ENCODE measurements at places on chromosomes 1 and 21.

GRCh38 chr21:39867198-39867650 lies at the start of gene PCP4:
Gene PCP4 (plus strand): TSS chr21:39867438. CDS start chr21:39867502, 64 bp downstream.
- no peak for DNase-seq

- DNase-seq, result no peak
These were observed 49.8 kb downstream of the SLC16A1 start for GRCh38 chr1:112906150-112906698.

DNA sequence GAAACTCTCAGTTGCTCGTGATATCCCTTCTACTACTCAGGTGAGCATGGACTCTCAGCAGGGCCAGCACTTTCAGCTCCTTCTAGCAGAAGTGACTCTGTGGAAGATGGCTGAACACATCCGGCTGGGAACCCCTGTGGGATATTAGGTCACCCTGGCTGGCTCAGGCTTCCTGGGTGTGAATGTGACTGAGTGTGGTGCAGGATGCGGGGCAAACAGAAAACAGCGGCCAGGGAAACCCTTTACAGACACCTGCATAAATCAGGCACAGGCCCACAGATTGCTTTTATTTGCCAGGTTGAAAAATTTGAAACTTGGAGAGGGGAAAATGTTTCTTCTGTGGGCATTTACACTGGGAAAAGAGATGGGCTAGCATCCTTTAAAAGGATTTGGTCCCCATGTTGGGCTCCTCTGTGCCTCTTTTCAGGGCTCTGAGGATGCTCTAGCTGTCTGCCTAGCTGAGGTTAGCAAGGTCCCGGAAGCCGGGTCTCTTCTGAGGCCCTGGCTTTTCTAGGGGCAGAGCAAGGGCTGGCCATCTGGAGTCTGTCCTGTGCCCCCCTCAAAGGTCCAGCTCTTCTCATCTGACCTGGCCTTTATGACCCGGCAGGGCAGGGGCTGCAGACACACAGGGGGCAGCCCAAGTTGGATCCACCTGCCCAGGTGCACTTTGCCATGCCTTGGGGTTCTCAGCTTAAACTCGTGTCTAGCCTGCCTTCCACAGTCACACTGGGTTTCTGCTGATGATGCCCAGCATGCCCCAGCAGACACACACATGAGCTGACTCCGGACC lies 243.0 kb downstream of the SIPA1L2 start:
- DNase-seq, result no peak

DNA sequence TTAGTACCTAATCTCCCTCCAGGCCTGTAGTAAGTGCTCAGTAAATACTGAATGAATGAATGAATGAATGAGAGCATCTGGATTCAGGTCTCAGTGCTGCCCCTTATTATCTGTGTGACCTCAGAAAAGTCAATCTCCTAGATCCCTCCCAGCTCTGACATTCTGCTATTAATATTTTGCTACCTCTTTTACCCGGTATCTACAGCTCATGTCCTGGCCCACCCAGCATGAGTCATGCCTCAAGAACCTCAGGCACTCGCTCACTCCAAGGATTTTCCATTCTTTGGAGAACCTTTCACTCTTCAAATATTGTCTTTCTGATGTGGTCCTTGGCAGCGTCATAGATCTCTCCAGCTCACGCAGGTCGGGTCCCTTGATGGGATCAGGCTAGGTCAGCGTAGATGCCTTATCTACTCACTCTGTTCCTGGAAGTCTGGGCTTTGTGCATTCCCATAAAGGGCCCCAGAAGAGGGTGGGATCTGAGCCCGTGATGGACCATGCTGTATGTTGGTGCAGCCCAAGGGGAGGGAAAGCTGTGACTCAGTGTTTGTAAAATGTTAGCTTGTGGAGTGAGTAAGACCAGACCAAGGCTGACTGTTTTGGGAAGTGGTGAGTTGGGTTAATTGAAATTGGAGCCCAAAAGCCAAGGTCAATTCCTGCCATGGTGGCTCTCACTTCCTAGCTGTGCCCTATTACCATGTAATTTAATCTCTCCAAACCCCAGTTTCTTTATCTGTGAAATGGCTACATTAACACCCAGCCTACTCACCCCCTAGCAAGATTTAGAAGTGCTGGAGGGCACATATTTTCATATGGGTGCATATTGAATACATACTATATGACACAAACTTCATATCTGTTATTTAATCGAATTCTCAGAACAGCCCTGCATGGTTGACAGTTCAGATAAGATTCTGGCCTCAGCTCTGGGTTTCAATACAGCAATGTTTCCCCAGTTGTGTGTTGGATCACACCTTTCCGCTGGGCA lies 214.1 kb upstream of the USP24 start:
- no peak for DNase-seq

DNA sequence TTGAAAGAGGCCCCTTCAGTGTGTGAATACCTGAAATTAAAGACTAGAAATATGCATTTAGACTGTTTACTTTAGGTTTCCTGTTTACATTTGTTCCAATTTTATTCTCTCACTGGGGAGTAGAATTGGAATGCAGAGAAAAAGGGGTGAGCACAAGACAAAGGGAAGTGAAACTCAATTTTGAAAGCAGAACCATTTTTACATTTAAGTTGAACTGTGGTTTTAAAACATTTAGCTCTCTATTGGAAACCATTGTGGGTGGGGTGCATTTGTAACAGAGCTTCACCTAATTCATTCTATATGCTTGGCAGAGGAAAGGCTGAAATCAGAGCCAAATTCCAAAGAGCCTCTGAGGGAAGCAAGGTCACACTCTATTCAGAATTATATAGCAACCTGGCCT lies 235.3 kb upstream of the C1orf105 start:
- no peak for DNase-seq

DNA sequence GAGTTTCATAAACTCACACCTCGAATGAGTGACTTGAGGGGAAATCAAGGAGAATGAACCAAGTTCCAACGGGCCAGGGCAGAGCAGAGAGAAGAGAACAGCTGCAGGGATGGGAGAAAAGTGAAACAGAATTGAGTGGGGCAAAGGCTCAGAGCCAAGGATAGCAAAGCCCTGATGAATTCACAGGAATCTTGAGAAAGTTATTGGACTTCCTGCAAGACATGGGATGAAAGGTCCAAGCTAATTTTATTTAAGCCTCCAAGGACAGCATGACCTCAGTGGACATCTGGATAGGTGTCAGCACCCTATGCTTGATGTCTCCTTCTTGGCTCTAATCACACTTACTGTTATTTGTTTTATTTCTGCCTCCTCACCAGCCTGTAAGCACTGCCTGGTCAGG lies 43.0 kb upstream of the RAVER2 start:
- DNase-seq, result no peak

DNA sequence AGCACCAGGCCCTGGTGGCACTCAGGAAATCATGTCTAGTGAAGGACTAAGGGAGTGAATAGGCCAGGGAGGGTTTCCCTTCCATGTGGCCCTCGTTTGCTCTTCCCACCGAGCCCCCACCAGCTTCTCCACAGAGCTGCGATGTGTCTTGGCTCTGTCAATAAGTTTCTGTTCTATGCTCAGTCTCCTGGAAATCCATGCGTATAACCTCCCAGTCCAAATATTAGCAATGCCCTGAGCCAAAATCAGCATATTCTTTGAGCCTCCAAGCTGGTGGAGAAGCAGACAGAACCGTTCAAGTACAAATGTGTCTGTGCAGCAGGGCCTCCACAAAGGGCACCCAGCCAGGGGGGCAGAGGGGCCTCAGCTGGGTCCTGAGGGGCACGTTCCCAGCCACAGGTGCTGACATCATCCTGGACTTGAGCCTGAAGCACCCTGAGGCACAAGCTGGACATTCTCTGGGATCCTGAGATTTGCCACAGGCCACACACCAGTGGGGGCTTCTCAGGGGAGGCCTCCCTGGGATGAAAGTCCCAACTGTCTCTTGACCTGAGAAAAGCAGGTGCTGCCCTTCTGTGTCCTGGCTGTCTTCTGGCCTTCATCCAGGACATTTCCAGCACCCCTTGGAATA lies 350.5 kb upstream of the VAMP3 start:
- DNase-seq, result no peak

GRCh38 chr1:236143104-236143948 lies 987 bp downstream of the GPR137B start:
- DNase-seq, result no peak
